ENCODE measurements at places on chromosomes 5 and 9.
A peak's percentile ranks its signal among the peaks of the same experiment; 100 is the strongest.

DNA sequence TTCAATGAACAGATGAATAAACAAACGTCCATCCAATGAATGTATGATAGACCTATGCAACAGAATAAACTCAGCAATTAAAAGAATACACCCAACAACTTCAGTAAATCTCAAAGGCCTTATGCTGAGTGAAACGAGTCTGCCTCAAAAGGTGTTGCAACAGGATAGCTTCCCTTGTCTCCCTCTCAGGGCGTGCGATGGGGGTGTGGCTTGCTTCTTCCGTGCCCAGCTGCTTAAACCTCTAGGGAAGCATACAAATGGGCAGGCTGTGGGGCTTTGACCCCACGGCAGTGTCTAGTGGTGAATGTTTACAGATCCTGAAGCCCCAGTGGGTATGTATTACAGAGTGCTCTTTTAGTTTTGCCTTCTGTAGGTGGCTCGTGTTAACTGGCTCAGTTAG is 87.0 kb upstream of the CCL21 start:
- no peak for DNase-seq

DNA sequence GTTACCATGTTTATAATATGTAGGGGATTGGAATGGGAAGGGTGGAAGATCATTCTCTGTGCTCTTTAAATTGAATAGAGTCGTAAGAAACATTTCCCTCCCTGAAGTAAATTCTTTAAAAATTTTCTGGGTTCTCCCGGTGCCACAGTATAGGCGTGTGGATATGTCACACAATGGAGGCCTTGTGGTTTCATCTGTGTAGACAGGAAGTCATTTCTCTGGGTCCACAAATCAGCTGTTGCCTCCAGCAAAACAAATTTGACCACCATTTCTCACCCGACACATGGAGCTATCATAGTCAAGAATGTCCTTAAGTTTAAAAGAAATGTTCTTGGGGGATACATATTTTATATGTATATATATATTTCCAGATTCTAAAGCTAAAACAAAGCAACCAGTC is 17.4 kb downstream of the CEP78 start:
- DNase-seq, result no peak

GRCh38 chr5:106423109-106423897 is 1247.4 kb downstream of the EFNA5 start:
- no peak for DNase-seq

- no peak for DNase-seq
Measured at GRCh38 chr5:170546282-170546681, 42.5 kb downstream of the KCNIP1 start.

- no peak for DNase-seq
Measured at GRCh38 chr9:116238225-116238624, 84.6 kb downstream of the PAPPA start.

DNA sequence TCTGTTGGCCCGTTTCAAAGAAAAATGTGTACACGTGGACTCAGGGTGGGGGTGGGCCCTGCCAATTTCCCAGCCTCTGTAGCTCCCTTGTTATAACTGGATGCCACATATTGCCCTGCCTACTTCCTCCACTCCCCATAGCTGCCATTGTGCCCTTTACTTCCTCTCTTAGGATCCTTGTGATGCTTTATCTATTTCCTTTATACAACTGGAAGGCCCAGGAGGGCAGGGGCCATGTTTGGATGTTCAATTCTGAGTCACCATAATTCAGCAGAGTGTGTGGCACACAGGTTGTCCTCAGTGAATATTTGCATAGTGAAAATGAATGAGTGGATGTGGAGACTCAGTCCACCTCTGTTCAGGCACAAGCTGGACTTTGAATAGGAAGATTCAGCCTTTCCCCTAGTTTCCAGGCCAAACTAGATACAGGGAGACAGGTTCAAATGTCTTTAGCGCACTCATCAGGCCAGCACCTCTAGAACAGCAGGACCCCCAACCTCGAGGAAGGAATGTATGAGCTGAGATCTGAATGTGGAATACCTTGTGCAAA is 10.6 kb upstream of the FEM1C start:
- no peak for DNase-seq

DNA sequence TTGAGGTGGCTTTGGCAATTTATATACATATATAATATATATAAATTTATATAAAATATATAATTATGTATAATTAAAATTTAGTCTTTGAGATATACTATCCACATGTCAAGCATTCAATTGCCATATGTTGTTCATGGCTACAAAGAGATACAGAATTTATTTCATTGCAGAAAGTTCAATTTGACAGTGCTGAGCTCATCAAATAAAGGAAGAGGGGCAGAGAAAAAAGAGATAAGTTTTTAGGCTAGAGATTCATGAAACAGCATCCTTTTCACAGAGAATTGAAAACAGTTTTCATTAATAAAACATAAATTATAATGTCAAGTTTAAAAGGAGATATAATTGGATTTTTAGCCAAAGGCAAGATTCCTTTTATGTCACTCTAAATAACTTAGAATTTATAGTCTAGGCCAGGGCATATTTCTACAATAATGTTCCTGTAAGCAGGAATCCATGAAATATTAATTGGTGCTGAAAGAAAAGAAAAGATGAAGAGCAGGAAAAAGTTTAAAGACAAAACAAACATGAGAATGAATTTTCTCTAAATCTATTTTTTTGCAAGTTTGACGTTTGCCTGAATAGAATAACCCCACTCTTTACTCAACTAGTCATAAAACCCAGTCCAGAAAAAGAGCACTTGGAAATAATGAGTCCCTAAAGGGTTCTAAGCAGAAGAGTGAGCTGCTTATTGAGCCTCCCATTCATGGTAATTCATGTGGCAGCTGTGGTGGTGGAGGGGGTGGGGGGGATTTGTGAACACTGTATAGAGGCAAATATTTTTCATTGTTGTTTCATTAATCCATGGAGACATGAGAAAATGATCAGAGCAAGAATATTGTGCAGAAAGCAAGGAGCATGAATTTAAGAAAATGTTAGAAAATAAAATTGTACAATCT is 1279.5 kb downstream of the CDH12 start:
- DNase-seq, result no peak

GRCh38 chr9:129143031-129143927 is 32.1 kb downstream of the PTPA start:
- DNase-seq, result peak; percentile 50

DNA sequence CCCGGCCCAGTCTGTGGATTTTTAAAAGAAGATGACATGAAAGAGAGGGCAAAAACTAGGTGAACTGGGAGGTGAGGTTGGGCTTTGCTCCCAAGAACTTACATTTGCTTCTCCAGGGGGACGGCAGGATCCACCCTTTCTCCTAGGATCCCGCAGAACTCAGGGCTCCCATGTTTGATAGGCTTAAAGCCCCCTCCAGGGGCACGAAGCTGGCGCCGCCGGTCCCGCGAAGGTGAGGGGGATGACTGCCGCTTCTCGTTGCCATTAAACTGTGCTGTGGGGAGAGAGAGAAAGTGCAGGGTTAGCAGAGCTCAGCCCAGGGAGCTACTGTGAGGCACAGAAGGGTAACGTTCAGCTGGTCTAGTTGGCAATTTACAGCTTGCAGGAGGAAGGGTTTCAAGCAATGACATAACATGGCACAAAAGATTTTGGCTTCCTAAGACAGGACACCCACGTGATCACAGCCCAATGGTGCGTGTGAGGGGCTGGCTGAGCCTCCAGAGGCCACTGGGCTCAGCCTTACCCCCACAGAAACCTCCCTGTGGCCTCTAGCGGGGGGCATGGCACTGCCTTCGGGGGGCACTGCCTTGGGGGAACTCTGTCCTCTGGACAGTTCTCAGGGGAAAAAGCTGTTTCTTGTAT is 52.0 kb upstream of the SLC25A51 start:
- no peak for DNase-seq

DNA sequence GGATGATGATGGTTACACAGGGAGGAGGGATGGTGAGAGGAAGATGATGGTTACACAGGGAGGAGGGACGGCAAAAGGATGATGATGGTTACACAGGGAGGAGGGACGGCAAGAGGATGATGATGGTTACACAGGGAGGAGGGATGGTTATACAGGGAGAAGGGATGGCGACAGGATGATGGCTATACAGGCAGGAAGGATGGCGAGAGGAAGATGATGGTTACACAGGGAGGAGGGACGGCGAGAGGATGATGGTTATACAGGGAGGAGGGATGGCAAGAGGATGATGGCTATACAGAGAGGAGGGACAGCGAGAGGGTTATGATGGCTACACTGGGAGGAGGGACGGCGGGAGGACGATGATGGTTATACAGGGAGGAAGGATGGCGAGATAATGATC is 64.1 kb upstream of the FCN1 start:
- no peak for DNase-seq

GRCh38 chr9:36966371-36967097 is 67.5 kb downstream of the PAX5 start:
- DNase-seq, result no peak

- DNase-seq, result no peak
Measured at GRCh38 chr5:59758566-59758965, 135.0 kb downstream of the PDE4D start.

GRCh38 chr5:10728679-10729078 is 32.4 kb downstream of the DAP start:
- DNase-seq, result no peak

DNA sequence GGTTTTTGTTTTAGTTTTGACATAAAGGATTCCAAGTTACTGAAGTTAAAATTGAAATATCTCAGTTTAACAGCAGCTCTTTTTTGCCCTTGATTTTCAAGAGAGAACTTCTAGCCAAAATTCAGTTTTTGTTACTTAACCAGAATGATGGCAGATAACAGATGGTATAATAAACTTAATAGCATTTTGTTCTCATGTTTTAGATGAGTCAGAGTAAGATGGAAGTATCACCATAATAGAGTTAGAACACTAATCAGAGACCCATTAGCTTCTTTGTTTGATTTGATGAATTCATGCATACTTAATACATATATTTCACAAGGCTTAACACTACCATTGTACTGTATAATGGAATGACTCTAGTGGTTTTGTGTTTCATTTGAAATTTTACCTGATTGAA is 11.9 kb downstream of the ZCCHC9 start:
- no peak for DNase-seq

All from stimulated activated CD8-positive, alpha-beta memory T cell treated with anti-CD3 and anti-CD28 coated beads, Interleukin-4, amount 100 ng/mL, for 4 hours (primary cell).